ENCODE measurements at places on chromosomes 1 and 21.
A peak's percentile ranks its signal among the peaks of the same experiment; 100 is the strongest.

- DNase-seq = no peak
Measured at GRCh38 chr21:26709090-26709489, 136.0 kb upstream of the CYYR1 start.

- DNase-seq = no peak
Measured at GRCh38 chr1:65581119-65581518, 160.7 kb downstream of the LEPR start.

DNA sequence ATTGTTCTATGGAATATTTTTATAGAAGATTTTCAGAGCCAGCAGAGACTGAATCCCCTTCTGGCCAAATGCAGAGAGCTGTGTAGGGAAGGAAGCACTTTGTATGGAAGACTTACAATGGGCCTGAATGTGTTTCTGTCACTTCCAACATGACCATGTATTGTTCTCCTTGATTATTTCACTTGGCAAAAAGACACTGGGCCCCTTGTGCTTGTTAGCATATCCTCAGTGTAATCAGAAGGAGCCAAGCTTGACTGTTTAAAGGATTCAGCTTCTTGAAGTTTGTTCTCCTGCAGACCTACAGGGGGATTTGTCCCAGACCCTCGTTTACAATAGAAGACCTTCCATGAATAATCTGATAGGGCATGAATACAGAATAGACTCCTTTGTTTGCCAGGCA, 48.1 kb upstream of the UBE2U start:
- DNase-seq = no peak

DNA sequence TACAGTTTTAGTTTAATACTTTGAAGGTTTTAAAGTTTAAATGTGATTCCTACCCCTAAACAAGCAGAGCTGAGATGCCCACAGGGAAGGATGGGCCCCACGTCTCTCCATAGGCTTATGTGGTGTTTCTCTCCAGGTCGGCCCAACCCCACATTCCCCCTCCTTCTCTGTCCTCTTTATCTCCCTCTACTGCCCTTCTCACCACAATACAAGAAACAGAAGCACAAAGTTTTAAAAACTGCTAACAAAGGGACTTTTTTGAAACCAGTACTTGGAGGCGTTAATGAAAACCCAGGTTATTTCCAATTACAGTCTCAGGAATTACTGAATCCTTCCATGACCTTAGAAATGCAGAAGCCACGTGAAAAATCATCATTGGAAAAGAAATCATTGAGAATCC, 324.0 kb downstream of the NTNG1 start:
- no peak for DNase-seq

GRCh38 chr1:233216009-233216408, 79.5 kb downstream of the PCNX2 start:
- DNase-seq = no peak

DNA sequence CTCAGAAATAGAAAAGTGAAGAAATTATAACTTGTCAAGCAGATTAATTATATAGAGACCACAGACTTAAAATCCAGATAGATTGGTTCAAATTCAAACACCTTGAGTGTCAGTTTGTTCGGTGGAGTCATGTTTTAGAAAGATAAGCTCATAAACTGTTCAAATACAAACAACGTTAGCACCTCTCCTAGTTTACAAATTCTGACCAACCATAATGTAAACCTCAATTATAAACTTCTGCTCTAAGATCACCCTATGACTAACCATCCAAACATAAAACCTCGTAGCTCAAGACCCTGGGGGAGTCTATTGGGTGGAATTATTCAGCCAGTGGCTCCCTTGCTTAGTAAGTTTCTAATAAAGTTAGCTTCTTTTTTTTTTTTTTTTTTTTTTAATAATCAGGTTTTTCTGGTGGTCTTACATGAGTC, 12.4 kb downstream of the CBR1 start:
- DNase-seq = no peak

GRCh38 chr1:155648207-155649147, 38.5 kb downstream of the MSTO1 start:
- no peak for DNase-seq

DNA sequence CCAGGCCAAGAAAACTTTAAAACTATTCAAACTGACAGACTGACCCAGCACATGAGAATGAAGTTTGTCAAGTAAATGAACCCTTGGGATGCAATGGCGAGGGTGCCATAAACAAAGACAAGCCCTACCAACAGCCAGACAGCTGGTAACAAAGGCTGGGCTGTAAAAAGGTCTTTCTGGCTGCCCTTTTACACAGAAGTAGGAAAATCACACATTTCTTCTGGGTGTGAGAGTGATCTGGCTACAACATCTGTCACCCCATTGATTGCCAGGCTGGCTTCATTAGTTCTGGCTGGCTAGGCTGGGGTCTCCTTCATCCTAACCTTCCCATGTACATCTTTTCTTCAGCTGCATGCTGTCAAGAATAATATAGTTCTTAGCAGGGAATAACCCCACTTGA, 83.6 kb upstream of the FOXD3 start:
- DNase-seq = no peak

DNA sequence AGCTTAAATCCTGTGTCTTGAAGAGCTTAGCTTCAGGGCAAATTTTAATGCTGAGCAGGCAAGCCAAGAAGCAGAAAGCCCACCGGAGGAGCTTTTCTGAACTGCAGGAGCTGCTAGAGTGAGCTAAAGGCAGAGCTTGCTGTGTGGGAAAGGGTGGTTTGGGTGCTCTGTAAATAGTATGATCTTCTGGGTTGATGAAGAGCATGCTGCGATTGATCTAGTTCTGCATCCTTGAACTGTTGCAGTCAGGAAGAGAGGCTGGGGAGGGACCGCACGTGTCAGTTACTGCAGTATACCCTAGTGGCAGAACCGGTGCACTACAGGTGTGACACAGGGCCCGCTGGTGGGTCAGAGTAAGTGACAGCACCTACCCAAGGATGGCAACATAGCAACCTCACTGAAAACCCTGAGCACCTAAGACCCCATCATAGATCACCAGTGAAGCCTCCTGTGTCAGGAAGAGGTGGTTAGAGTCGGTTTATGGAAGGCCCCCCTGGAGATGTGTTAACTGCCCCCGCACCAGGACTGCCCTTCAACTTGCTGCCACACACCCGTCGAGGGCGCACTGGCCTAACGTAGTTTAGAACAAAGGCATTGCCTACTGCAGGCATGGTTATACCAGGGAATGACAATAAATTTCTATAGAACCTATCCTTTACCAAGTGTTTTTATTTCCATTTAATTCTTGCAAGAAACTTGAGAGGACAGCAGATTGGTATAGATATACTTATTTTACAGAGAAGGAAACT, 146.0 kb upstream of the KIAA0040 start:
- DNase-seq = no peak

DNA sequence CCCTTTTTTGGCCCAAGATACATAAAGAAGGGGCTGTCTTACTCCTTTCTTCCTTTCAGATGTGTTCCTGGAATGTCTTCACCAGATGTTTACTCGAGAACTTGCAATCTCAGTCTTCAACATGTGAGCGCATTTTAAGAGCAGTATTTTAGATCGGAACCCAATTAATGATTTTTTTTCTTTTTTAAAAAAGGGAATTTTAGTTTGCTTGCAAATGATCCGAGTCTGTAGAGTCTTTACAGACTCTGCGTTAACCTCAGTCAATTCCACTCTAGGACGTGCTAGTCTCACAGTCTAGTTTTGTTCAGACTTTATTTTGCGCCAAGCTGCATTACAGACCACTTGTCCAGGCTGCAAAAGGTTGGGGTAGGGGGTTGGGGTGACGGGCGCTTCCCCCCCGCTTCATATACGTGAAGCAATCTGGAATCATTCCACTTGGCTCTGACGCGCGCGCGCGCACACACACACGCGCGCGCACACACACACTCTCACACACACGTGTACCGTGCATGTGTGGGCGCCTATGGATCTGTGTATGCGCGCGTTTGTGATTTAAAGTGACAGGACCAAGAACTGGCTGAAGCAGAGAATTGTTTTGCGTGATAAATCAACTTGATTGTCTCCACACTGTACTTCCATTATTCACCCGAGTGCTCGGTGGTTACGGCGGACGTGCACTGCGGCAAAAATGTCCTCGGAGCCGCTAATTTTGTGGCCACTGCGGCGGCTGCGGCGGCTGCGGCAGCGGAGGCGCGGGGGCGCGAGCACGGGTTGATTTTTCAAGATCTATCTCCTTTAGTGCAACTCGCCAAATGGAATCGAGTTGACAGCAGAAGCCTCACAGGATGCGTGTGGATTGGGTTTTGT, 25.6 kb upstream of the NFIA start:
- DNase-seq = peak; percentile 57

GRCh38 chr1:116881879-116882520, 27.7 kb upstream of the PTGFRN start:
- no peak for DNase-seq

- DNase-seq = peak; percentile 74
Measured at GRCh38 chr1:156082309-156083091, at the start of gene MEX3A. Gene MEX3A, minus strand, starts transcription at chr1:156082465. Its CDS starts 467 bp downstream, at chr1:156081998.

DNA sequence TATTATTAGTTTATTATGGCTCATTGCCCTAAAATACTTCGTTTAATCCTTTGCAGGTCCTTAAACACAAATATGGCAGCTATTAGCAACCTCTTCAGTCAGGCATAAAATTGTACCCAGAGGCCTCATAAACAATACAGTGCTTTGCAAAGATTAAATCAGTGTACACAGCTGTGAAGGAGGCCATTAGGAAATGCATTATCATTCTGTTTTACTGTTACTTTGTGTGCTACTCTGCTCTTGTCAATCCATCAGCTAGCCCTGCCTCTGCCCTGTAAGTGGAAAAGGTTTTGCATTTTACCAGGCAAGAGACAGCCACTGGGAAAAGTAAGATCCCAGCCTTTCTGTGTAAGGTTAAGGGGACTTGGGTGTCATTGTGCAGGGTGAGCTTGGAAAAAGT, 415.7 kb upstream of the DAB1 start:
- DNase-seq = no peak

DNA sequence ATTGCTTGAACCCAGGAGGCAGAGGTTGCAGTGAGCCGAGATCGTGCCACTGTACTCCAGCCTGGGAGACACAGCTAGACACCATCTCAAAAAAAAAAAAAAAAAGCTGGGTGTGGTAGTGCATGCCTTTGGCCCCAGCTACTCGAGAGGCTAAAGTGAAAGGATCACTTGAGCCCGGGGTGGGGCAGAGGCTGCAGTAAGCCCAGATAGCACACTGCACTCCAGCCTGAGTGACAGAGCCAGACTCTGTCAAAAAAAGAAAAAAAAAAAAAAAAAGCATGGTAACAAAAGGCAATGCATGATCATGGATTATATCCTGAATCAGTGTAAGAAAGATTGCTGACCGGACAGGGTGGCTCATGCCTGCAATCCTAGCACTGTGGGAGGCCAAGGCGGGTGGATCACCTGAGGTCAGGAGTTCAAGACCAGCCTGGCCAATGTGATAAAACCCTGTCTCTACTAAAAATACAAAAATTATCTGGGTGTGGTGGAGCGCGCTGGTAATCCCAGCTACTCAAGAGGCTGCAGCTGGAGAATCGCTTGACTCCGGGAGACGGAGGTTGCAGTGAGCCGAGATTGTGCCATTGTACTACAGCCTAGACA, 76.3 kb downstream of the RUSC1 start:
- no peak for DNase-seq

DNA sequence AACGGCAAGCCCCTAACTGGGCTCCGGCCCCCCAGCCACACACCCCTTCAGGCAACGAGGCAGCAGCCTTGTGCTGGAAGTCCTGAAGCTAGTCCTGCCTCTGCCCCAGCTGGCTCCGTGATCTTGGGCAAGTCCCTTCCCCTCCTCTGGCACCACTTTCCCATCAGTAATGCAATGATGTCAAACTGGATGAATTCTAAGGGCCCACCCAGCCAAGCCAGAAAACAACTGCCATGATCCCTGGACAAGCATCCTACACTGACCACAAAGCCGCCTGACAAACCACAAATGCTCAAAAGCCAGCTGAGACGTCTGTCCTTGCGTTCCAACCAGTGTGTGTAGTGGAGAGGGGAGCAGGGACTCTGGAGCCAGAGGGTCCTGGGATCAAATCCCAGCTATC, 26.8 kb downstream of the IFFO2 start:
- DNase-seq = no peak

GRCh38 chr21:38301321-38302214, 44.8 kb downstream of the KCNJ15 start:
- no peak for DNase-seq

DNA sequence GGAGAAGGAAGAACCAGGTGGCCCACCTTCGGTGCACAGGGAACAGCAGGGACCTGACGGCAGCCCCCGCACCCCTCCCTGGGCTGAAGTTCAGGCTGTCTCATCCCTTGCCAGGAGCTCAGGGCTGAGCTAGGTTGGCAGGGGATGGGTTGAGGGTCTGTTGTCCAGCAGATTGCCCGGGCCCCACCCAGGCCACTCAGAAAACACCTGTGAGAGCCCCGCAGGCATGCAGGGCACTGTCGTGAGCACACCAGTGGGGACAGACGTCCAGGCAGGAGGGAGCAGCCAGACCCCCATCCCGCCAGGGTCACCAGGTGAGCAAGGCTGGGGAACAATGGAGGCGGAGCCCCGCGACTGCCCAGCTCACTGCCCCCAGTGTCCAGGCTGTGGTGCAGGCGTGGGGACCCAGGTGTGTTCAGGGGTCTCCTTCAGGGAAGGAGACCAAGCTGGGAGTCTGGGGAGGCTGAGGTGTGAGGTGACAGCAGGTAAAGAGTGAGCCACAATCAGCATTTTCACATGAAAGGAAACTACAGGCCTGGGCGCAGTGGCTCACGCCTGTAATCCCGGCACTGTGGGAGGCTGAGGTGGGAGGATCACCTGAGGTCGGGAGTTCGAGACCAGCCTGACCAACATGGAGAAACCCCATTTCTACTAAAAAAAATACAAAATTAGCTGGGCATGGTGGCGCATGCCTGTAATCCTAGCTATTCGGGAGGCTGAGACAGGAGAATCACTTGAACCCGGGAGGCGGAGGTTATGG, 9.4 kb upstream of the SAMD11 start:
- DNase-seq = no peak

DNA sequence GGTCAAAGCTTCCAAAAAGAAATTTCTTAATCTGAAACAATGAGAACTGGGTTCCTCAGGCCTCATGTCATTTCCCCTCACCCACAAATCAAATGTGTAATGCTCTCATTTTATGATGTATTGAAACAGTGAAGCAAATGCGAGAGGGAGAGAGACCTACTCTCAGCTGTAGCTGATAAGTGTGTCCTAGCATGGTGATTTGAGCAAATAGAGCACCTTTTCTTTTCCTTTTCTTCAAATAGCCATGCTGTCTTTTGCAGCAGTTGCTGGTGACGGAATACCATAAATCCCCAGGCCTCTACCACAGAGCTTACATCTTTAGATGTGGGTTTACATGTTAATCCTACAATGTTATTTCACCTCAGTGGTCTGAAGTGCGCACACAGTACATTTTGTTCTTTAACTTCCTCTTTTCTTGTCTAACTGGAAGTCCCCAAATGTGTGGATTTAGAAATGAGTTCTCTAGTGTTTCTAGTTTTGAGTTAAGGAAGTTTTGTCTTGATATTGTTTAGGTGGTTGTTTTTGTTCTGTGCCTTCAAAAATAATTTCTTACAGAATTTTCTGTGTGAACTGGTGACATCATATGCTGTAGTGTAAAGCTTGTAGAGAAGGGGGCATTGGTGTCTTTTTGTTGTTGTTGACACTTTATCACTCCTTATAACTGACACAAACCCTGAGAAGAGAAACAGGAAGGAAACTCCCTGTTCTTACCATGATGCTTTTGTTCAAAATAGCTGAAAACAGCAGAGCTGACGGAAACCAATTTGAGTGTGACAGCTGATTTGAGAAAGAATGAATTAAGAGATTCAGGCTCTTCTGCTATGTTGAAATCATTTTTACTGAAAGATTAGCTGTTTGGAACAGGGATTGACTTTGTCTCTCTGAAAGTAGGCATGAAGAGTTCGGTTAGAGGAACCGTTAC, 12.2 kb downstream of the SMAP2 start:
- DNase-seq = no peak

Measured in ureter (tissue), 1 donor.